AG04450 (cell line): ENCODE measurements at places on chromosomes 11 and 22.
A peak's percentile ranks its signal among the peaks of the same experiment; 100 is the strongest.

GRCh38 chr11:27718863-27719545 is 18.7 kb upstream of the BDNF start:
- DNase-seq = no peak

- no peak for DNase-seq
These were observed 30.9 kb upstream of the NNMT start for GRCh38 chr11:114265122-114265878.

DNA sequence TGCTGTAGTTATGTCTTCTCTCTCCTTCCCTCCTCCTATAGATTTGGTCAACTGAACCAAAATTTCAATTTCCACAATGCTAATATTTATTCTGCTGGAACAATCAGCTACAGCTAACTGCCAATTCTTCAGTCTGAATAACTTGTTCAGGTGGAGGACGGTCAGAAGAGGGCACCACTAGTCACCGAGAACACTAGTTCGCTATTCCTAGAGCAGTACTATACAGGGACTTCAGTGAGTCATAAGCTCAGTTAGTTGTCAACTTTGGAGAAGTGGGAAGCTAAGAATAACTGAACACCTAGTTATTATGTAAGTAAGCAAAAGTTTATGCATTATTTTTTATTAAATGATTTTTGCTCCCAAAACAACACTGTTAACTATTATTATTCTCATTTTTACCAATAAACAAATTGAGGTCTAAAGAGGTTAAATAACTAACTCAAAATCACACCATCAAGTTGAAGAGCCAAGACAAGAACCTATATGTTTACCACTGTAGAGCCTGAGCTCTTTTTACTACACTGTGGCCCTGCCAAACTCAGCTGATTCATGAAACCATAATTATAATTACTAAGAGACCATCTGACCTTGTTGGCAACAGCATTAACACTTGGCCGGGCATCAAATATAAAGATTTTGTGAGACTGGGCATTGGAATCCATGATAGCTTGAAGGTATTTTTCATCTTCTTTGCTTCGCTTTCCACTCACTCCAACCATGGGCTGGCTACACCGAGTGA is 59.0 kb downstream of the CEP57 start:
- no peak for DNase-seq

- no peak for DNase-seq
These were observed 4.2 kb downstream of the VPS26B start for GRCh38 chr11:134228625-134229024.

DNA sequence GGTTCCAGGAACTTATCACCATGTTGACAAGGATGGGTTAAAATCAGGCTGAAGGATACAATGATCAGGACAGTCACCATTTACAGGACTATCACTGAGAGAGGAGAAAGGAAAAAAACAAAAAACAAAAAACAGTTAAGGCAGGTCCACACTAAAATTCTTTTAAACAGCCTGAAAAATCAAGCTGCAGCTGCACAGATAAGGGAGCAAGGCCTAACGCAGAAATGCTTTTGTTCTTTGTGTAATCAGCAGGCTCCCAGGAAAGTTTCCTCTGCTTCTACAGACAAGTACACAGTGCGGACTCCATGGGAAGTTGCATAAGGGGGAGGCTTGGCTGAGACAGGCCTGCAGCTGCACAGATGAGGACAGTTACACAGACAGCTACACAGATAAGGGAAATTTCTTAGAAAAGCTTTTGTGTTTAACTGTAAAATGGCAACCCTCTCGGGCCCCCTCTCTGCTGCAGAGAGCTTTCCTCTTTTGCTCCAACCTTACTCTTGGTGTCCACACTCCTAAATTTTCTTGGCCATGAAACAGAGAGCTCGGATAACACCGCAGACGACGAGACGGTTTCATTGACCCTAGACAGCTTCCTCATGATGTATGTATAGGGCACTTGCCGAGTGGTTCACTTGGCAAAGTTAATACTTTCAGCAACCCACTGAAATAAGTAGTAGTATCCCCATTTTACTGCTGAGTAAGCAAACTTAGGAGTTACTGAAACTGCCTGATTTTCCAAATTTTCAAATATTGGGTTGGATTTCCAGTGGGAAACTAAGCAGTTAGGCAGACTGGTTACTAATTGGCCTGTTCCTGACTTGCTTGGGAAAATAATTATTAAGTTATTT is 45.5 kb downstream of the PIWIL3 start:
- DNase-seq = peak; percentile 44

DNA sequence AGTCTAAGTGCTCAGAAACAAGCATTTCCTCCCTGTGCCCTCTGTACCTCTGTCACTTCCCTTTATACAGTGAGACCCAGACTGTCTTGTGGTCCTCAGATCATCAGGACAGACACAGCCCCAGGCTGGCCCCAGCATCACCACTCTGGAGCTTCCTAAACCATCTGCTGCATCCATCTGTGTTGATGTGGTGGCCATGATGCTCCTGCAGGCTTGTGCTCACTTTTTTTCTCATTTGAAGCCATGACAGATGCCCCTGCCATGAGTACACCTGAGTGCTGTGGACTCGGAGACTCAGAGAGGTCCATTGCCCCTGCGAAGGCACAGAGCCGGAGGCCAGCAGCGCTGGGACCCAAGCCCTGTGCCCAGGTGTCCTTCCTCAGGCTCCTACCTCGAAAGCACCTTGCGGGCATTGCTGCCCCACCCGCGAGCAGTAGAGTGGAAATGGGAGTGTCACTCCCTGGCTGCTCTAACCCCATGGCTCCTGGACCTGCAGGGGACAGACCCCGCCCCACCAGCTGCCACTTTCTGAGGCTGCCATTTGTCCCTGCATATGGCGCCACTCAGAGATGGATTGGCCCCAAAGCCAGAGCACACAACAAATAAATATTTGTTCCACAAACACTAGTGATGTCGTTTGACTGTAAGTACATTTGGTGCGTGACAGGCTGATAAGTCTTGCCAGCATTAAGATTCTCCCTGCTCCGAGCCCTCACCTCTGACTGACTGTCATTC is 593.5 kb downstream of the TBC1D22A start:
- no peak for DNase-seq

GRCh38 chr22:44698531-44699421 is 3.2 kb upstream of the PRR5 start:
- peak; percentile 87 for DNase-seq

- no peak for DNase-seq
These were observed 552.5 kb downstream of the INSC start for GRCh38 chr11:15667127-15667725.

- DNase-seq = no peak
These were observed 9.6 kb downstream of the QSER1 start for GRCh38 chr11:32902089-32902665.

DNA sequence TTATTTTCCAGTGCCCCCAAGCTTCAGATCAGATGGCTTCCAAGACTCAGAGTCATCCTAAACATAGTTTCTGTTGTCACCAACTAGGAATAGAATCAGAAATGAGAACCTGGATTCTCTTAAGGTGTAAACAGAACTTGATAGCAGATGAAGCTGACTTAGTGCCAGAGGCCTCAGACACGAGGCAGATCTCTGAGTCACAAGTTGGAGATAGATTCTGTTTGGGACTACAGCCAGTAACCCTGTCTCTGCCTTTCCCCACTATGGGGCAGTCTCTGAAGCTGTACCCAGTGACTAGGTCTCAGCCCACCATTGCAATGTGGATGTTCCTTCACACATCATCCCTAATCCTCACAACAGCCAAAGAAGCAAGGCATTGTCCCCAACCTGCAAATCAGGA is 25.4 kb downstream of the NEU3 start:
- peak; percentile 77 for DNase-seq

- DNase-seq = no peak
These were observed 26.5 kb downstream of the ARHGEF17 start for GRCh38 chr11:73334384-73335203.

GRCh38 chr11:12968826-12969225 is 40.3 kb upstream of the RASSF10 start:
- no peak for DNase-seq

DNA sequence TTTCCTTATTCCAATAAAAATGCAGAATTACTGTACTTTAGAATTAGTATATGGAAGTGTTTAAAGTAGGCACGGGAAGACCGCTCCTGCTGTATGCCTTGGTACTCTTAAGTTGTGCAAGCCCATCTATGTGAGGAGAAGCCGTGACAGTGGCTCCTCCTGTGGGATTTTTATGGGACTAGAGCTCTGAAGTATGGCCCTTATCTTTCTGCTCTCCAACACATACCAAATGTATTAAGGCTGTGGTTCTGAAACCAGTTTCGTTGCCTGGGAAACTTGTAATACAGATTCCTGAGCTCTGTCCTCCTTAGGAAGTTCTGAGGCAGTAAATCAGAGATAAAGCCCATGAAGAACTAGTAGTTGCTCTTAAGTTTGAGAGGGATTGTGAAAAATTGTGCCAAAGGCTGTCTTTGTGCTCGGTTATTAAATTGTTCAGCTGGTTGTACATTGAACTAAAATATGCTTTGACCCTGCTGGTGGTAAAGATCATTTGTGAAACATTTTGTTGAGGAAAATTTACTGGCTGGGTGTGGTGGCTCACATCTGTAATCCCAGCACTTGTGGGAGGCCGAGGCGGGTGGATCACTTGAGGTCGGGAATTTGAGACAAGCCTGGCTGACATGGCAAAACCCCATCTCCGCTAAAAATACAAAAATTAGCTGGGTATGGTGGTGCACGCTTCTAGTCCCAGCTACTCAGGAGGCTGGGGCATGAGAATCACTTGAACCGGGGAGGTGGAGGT is 29.3 kb downstream of the RTN3 start:
- peak; percentile 7 for DNase-seq

DNA sequence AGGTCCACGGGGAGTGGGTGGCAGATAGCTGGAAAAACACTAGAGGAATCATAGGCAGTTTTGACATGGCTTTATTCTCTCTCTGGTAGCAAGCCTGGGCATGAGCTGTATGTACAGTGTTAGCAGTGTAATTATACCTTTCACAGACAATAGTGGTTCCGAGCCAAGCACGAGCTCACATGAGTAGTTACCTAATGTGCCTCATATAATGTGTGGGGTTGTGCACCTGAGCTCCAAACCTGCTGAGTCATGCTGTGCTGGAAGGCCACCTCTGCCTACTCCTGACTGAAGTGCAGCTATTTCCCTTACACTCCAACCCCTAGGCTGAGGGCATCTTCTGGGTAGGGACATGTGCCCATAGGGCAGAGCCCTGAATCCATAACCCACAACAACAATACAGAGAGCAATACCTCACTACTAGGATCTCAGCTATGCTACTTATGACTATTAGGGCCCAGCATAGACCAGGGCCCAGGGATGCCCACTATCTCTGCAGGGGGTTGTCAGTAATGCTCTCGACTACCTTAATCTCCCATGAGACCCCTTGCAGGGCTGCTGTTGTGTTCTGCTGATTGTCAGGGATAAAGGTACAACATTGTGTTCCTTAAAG is 432.1 kb downstream of the DYNC2H1 start:
- DNase-seq = no peak

- no peak for DNase-seq
These were observed 24.8 kb upstream of the MUC5B start for GRCh38 chr11:1197886-1198560.

DNA sequence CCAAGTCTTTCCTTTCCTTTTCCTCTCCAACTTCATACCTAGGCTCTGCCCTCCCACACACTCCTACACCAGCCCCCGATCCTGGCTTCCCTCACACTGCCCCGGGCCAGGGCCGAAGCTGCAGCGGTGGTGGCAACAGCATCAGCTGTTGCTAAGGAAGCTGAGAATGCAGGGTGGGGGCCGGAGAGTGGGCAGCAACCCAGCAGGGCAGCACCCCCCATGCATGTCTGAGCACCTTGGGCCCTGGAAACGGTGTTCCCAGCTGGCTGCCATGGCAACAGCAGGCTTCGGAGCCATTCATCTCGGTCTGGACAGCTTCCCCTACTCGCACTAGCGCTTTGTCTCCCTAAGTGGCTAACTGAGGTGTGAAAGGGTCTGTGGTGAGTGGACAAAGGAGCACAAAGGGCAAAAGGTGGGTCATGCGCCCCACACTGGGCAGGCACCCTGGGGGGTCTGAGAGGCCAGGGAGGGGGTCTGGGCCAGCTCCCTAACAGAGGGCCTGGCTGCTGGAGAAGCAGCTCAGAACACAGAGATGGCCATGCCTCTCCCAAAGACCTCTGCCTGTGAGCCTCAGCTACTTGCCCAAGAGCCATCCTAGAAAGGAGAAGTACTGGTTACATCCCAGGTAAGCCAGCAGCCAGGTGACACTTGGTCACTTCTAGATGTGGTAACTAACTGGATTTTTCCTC is 42.1 kb upstream of the JAM3 start:
- no peak for DNase-seq

- no peak for DNase-seq
These were observed 15.5 kb upstream of the RAC2 start for GRCh38 chr22:37259540-37260029.

GRCh38 chr22:27975381-27976013 is 56.4 kb upstream of the PITPNB start:
- DNase-seq = no peak

GRCh38 chr22:31818481-31819392 is 64.9 kb downstream of the DEPDC5 start:
- no peak for DNase-seq

- no peak for DNase-seq
These were observed 29.7 kb upstream of the SORL1-AS1 start for GRCh38 chr11:121482231-121483129.

DNA sequence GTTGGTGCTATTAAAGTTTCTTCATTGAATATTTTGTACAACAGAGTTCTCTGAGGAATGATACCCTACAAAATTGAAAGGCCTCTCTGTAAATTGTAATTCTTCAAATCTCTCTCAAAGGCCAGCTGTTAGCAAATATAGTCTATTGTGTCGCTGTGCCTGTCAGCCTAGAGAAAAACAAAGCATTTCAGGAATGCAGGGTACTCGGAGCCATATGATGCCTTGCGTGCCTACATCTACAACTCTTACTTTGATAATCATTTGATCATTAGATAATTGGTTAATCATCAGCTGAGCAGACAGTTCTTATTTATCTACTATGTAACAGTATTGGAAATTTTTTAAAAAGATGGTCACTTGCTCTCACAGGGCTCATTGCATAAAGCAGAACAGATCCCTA is 67.3 kb downstream of the RNF169 start:
- DNase-seq = no peak

DNA sequence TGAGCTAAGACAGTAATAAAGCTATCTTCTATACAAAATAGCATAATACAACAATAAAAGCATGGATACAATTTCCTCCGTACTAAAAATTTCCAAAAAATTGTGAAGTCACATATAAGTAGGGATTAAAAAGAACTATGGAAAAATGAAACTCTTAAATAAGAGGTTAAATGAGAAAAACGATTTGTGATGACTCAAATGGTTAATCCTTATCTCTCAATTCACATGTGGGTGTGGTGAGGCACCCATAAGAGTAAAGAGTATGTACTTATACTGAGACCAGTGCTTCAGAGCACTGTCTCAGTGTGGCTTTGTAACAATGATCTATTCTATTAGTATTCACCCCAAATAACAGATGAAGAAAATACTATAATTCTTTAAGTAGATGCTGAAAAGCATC is 25.0 kb upstream of the CCDC34 start:
- no peak for DNase-seq

DNA sequence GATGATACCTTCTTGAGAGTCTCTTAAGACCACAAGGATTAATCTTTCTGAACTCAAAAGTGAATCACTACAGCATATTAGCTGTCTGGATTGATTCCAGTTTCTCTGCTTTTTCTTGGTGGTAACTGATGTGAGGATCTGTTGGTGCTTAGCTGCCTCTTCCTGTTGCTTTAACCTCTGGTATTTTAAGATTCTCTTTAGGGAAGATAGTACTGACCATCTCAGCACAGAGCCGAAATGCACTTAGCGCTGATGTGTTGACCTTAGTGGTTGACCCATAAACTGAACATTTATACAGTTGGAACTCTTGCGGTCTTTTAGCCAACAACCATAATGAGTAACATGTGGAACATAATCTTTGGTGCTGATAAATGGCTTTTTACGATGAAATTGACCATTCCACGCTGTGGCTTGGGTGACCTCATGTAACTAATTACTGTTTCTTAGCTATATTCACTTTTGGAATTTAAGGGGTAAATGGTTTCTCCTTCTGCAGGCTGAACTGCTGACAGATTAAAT is 33.7 kb downstream of the APLP2 start:
- peak; percentile 79 for DNase-seq
